Large intestine (tissue), 12 donors: ENCODE measurements at places on chromosomes 6 and 20. TPM values are rescaled to one million over a fixed set of nuclear protein-coding genes. Genes with fewer than 3 reads are reported as not detected.

DNA sequence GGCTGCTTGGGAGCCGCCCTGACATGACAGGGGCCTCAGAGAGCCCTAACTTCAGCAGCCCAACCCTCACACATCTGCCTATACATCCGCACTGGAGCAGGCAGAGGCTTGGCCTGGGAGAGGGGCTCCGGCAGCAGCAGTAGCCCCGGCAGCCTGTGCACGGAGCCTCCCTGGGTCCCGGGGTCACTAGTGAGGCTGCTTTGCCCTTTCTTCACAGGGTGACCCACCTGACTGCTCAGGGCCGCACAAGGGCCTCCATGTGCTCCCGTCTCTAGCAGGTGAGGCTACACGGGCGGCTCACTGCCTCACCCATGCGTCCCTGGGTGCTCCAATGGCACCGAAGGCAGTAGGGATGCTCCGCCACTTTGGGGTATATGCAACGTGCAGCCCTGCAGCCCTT, 36.7 kb upstream of the STX16 start:
- no peaks in the 10 kb centered on the region for H3K4me1 ChIP-seq
- no peak for DNase-seq
- H3K4me3 ChIP-seq, result no peak overlapping the region
- H3K27me3 ChIP-seq, result no peaks in the 10 kb centered on the region

DNA sequence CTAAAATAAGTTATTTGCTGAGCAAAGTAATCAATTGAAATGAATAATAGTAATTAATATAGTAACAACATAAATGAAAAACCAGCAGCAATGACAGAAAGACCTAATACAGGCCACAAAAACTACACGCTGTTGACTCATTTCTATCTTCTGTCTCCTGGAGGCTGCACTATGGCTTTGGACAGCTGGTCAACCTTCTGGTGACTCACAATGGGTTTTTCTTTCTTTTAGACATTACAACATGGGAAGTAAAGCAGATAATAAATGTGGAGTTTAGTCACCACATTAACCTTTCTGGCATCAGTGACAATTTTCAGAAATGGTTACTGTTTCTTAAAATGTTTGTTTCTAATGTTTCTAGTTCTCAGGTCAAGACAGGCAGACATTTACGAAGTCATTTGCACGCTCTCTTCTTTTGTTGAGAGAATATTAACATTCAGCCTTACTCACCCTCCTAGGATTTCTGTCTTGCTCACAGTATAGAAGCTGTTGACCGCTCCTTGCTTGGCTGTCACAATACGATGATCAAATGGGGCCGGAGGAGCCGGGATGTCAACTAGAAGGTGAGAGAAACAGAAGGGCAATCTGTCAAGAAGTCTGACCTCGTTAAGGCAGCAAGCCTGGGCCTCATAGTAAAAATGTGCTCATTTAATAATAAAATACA, 62.2 kb downstream of the MYLK4 start:
- H3K36me3 ChIP-seq, result no peaks in the 10 kb centered on the region
- H3K27me3 ChIP-seq, result no peaks in the 10 kb centered on the region
- no peak overlapping the region for H3K27ac ChIP-seq
- no peak for DNase-seq
- H3K4me3 ChIP-seq, result no peak overlapping the region
- no peaks in the 10 kb centered on the region for H3K4me1 ChIP-seq

GRCh38 chr6:151498327-151498726, 4.5 kb downstream of the CCDC170 start:
- H3K4me3 ChIP-seq, result no peak overlapping the region
- peak; percentile 55 for DNase-seq
- H3K4me1 ChIP-seq, result peaks cover 9% of the 10 kb centered on the region

GRCh38 chr20:62458275-62459251, 17.2 kb downstream of the GATA5 start:
- DNase-seq, result no peak
- no peaks in the 10 kb centered on the region for H3K27me3 ChIP-seq
- peaks cover 42% of the 10 kb centered on the region for H3K4me1 ChIP-seq

DNA sequence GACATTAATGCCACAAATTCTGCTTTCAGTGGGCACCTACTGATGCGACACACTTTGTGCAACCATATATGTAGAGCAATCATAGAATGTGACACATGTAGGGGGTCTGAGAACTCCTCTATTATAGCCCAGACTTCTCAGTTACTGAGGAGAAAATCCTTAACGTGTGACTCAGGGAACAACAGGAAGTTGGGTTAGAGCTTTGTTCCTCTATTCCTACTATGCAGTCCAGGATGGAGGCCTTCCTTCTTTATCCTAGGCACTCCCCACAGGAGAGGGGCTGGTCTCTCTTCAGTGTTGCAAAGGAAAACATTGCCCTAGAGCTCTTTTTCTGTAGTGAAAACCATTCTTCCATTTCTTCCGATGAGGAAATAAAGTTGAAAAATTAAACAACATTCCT, 39.6 kb upstream of the RCAN2 start:
- no peaks in the 10 kb centered on the region for H3K4me1 ChIP-seq
- no peaks in the 10 kb centered on the region for H3K36me3 ChIP-seq
- H3K27ac ChIP-seq, result no peak overlapping the region
- no peak for DNase-seq
- H3K4me3 ChIP-seq, result no peak overlapping the region
- peaks cover 7% of the 10 kb centered on the region for H3K27me3 ChIP-seq

- H3K27ac ChIP-seq, result no peak overlapping the region
- no peaks in the 10 kb centered on the region for H3K36me3 ChIP-seq
- H3K4me1 ChIP-seq, result no peaks in the 10 kb centered on the region
- no peak for DNase-seq
- H3K27me3 ChIP-seq, result no peaks in the 10 kb centered on the region
- no peak overlapping the region for H3K4me3 ChIP-seq
Measured at GRCh38 chr6:73339340-73339739, 14.7 kb downstream of the DPPA5 start.

DNA sequence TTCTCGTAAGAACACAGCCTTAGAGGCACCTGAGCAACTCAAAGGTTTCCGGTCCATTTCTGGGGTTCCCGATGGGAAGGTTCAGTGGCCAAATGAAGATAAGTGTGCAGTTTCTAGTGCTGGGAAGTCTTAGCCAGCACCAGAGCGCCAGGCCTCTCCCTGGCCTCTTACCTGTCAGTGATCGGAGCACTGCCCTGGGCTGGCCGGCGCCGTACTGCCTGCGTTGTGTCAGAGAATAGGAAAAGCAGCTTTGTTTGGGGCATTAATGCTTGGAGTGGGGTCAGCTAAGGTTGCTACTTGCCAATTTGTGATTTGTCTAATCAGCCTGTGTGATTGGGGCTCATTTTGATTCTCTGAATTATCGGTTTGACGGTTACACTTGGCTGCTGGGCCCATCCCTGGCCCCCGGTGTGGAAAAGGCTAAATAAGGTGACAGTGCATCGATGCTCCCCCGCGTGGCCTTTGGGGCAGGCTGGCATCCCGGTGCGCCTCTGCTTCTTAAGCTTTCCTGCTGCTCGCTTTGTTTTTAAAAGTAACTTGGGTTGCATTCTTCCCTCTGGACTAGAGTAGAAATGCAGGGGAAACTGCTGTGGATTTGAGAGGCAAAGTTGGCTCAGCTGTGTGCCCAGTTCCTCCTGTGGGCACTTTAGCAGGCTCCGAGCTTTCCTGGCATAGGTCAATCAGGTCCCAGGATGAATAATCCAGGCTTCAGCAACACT, 51.8 kb downstream of the TCP11 start:
- H3K27ac ChIP-seq, result no peak overlapping the region
- H3K4me1 ChIP-seq, result no peaks in the 10 kb centered on the region
- H3K27me3 ChIP-seq, result no peaks in the 10 kb centered on the region
- H3K4me3 ChIP-seq, result no peak overlapping the region
- H3K36me3 ChIP-seq, result peaks cover 72% of the 10 kb centered on the region
- DNase-seq, result no peak

DNA sequence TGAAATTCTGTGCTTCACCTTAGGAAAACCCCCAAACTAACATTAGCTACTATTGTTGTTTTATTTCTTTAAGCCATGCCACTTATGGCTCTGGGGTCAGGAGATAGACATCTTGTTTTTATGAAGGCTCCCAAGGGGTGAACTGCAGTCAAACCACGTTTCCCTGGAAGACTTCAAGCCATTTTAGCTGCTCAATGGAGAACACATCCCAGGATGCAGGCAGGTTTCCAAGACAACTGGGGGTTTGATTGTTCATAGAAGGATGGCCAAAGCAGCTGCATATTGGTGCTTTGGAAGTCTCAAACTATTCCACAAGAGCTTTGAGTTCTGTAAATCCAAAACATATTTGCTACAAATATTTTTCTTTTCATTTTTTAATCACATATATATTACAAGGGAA, 818.0 kb downstream of the MAFB start:
- no peak overlapping the region for H3K4me3 ChIP-seq
- H3K27me3 ChIP-seq, result no peaks in the 10 kb centered on the region
- H3K4me1 ChIP-seq, result no peaks in the 10 kb centered on the region
- no peak for DNase-seq

Gene SAMD3
- 3.6 TPM for polyA plus RNA-seq

DNA sequence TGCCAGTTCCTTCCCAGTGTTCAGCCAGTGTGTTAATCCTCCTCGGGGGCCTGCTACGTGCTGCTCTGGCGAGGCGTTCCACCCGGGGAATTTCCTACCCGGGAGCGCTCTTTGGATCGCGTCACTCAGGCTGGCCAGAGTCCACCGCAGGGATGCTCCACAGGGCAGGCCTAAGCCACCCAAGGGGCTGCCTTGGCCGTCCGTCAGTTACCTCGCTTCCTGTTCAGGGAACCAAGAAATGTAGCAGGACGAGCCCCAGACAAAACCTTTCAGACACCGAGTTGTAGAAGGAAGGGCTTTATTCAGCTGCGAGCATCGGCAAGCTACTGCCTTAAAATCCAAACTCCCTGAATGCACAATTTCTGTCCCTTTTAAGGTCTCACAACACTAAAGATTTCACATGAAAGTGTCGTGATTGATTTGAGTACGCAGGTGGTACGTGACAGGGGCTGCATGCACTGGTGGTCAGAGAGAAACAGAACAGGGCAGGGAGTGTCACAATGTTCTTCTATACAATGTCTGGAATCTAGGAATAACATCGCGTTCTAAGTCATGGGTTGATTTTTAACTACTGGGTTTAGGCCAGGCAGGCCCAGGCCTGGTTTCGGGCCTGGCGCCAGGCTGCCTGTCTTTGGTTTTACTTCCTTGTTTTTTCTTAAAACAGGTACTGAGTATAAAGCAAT, 15.7 kb upstream of the POU5F1 start:
- no peak for DNase-seq
- H3K4me1 ChIP-seq, result no peaks in the 10 kb centered on the region
- no peak overlapping the region for H3K4me3 ChIP-seq
- no peaks in the 10 kb centered on the region for H3K36me3 ChIP-seq
